ENCODE measurements at places on chromosomes 5 and 9.

DNA sequence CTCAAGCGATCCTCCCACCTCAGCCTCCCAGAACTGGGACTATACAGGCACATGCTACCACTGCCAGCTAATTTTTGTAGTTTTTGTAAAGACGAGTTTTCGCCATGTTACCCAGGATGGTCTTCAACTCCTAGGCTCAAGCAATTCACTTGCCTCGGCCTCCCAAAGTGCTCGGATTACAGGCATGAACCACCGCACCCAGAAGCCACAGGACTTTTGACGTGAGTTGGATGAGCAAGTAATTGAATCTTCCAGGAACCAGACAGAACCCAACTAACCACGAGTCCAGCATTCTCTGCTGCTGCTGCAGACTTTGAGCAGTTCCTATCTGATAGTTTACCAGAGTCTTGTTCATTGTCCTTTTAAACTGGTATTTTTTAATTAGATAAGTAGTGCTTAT, 9.6 kb upstream of the ATP6V0E1 start:
- no peak for DNase-seq

- no peak for DNase-seq
Observed at GRCh38 chr5:131563434-131564228, 71.4 kb downstream of the RAPGEF6 start.

DNA sequence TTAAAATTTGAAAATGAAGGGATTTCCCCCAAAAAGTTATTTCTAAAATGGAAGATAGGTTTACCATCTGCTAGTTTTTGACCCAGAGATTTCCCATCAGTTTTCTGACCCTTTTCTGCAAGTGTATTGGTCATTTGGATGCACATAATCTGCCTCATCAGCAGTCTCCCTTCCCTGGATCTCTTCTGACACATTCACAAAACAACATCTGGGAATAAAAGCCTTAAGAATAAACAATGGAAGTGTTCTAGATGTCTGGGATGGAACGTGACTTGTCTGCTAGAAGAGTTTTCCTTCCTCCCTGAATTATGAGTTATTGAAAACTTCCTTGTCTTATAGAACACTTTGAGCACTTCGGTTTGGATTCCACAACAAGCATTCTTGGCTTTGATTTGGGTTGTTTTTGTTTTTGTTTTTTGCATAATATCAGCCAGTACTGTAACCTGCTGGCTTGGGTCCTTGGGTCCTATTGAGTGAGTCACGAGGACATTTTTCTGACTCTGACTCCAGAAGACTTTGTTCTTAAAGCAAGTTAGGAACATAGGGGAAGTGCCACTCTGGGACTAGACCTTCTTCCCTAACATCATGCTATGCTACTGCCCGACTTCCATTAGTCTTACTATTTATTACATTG, 18.2 kb upstream of the ESM1 start:
- DNase-seq = no peak

DNA sequence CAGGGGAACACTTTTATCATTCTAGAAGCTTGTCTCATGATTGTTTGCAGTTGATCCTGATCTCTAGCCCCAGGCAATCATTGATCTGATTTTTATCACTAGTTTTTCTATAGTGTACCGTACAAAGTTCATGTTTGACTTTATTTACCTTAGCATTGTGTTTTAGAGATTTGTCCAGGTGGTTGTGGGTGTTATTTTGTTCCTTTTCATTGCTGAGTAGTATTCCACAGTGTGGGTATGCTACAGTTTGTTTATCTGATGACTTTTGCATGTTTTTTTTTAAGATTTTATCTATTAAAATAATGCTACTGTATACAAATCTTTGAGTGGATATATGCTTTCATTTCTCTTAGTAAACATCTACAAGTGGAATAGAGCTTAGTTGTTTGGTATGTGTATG, 26.2 kb downstream of the ZNF131 start:
- no peak for DNase-seq

- no peak for DNase-seq
Observed at GRCh38 chr5:149391524-149391923, 12.4 kb upstream of the IL17B start.

GRCh38 chr5:168878135-168878745, 299.1 kb upstream of the PANK3 start:
- no peak for DNase-seq

- DNase-seq = no peak
Observed at GRCh38 chr5:135004376-135004775, 29.7 kb downstream of the PITX1 start.

GRCh38 chr9:127927201-127927987, 3.2 kb downstream of the PIP5KL1 start:
- no peak for DNase-seq

DNA sequence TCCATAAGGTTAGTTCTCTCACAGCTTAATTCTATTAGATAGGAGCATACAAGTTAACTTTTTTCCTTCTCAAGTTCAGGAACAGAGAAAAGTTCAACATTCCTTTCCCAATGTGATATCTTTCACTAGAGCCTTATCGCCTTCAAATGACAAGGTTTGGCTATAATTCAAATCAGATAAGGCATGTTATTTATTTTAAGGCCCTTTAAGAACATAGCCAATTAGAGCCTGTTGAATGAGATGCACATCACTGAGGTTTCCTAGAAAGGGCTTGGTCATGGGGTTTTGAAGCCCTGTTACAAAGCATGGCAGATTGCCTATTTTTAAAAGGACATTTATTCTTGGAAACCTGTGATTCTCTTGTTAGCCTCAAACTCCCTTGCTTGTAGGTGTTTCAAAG, 123.4 kb downstream of the BASP1 start:
- DNase-seq = no peak

- DNase-seq = no peak
Observed at GRCh38 chr5:146699664-146700418, 178.7 kb downstream of the PPP2R2B start.

DNA sequence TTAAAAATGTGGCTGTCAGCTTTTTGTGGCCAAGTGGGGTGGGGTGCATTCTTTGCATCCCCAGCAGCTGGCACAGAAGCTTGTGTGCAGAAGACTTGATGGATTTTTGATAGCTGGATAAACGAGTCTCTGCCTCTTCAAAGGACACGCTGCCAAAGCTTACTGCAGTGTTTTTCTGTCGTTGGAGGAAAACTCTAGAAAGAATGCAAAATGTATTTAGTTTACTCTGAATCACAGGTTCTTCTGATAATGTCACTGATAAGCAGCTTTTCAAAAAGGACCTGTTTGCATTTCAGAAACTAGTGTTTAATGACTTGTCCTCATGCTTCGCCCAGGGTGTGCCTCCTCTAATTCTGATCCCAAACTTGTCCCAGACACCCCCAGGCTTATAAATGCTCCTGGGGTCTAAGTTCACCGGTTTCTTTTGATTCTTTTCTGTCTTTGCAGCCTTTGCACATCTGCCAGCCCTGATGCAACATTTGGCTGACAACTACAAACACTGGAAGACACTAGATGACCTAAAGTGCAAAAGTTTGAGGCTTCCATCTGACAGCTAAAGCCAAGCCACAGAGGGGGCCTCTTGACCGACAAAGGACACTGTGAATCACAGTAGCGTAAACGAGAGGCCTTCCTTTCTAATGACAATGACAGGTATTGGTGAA, 66.0 kb downstream of the WDR41 start:
- DNase-seq = no peak

DNA sequence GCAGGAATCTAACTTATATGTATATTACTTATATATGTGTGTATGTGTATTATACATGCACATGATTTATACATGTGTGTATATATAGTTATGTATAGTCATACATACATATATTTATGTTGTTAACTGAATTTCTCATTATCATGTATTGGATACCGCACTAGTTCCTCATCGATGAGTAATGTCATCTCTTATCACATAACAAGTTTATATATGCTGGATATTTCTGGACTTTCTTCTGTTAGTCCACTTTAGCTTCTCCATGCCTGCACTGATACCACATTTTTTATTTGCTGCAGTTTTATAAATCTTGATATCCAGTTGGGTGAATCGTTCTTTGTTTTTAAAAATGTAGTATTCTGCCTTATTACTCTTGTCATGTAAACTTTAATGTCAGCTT, 50.2 kb downstream of the APC start:
- DNase-seq = no peak

DNA sequence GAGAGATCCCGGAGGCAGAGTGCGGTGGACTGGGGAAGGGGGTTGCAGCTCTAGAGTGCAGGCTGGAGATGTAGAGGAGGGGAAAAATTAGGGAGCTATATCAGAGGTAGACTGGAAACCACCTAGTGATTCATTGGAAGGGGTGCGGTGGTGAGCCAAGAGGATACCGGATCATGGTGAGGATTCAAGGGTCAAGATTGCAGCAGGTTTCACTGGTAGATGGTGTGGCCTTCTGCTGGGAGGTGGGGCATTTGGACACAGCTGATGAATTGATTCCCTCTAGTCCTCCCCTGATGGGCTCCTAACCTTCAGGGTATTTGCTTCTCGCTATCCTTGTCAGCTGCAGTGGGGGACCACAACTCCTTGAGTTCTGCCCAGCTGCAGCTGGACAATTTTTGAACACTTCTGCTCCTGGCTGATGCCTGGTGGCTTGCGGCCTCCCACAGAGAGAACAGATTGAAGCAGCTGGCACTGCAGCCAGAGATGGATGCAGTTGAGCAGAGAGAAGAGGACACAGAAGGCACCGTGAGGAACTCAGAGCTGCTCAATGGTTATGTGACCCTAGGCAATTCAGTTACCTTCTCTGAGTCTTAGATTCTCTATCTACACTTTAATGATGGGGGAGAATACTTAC, 134.4 kb upstream of the ABCA1 start:
- DNase-seq = no peak

- DNase-seq = no peak
Observed at GRCh38 chr9:4541281-4541680, 51.0 kb downstream of the SLC1A1 start.

DNA sequence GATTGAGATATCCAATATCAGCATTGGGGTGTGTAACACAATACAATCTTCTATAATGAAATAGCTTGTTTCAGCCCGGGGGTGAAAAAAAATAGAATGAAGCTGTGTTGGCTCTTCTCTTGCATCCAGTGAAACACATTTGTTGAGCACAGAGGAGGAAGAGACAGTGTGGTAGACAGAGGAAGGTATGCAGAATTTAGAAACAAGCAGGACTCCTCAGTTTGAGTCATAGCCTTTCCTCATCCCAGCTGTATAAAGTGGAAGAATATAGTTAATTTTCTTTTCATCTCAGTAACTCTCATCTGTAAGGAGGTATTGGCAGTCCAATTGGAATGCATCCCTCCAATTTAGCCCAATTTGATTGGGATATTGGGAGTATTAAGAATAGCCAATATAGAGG, 302.2 kb upstream of the VLDLR start:
- no peak for DNase-seq

GRCh38 chr5:167945542-167946384, 345.7 kb upstream of the WWC1 start:
- no peak for DNase-seq

- DNase-seq = no peak
Observed at GRCh38 chr5:34718516-34718915, 62.4 kb downstream of the RAI14 start.

DNA sequence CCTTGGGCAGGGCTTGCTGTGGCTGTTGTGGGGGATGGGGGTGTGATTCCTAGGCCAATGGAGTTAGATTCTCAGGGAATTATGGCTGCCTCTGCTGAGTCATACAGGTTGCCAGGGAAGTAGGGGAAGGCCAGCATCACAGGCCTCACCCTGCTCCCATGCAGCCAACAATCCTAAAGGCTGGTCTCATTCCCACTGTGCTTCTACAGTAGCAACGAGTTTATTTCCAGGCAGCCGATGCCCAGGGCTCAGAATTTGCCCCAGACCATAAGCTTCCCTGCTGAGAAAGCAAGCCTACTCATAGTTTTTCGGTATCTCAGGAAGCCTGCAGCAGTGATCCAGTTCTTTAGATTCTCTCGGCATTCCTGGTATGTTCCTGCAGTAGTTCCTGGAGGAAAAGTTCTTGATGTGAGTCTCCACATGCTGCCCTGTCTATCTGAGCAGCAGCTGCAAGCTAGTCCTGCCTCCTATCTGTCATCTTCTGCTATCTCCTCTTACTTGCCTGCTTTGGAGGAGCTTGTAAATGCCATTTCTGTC, 59.3 kb upstream of the SELENOP start:
- no peak for DNase-seq

DNA sequence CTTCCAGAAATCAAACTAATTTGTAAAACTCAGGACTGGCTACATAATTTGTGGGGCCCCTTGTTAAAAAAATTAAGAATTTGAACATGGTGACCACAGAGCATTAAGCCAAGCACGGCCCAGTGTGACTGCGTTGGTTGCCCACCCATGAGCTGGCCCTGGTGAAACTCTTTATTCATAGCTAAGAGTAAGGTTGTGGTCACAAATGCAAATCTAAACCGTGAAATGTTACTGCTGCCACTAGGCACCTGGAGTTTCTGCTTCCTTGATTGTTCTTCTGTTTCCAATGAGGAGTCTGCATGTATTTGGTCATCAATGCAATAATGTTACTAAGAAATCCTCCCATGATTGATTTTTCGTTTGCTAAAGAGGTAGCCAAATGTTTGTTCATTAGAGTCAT, 4.2 kb downstream of the GCNT1 start:
- DNase-seq = no peak

- no peak for DNase-seq
Observed at GRCh38 chr5:17096952-17097695, 120.3 kb upstream of the BASP1 start.
